ENCODE measurements at places on chromosomes 6 and 20. TPM values are rescaled to one million over a fixed set of nuclear protein-coding genes. Genes with fewer than 3 reads are reported as not detected.

DNA sequence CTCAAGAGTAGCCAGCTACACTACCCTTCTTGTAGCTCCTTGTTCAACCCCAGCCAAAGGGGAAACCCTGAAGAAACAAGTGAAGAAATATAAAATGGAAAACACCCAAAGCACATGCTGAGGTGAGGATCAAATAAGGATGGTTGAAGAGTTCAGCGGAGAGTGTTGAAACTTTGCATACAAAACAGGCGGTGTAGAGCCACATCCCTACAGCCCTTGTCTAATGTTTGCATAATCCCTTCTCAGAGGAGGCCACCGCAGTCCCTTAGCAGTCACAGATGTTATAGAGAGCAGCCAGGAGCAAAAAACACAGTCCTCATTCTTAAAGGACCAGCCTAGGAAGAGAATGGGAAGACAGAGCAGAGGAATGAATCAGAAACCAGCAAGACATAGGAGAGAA lies 350.7 kb upstream of the SASH1 start:
- no peak for DNase-seq

DNA sequence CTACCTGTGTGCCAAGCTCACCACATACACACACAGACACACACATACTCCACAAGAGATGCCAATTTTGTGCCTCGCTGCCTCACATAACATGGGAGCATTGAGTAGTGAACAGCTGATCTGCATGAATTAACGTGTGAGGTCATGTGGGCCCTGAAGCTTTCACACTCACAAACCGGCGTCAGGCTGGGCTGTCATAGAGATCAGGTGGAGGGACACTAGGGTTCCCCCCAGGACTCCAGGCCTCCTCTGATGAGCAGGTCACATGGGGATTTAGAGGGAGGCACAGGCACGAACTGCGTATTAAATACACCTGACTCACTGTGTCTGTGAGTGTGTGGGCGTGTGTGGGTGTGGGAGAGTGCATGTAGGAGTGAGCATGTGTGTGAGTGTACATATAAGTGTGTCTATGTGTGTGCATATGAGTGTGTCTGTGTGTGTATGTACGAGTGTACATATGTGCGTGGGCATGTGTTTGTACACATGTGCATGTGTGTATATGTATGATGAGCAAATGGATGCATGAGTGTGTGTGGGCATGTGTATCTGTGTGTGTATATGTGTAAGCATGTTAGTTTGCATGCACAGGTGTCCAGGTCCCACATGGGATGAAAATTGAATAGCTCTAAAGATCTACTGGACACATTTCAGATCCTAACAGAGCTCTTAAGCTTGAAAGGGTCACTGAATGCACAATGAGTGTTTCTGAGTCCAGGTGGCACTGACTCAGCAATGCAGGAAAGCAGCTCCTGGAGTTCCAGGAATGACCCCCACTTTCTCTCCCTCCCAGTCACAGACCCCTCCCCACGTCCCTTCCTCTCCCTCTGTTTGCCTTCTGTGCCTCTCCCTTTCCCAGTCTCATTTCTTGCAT lies 336.6 kb downstream of the PREX1 start:
- DNase-seq, result no peak

GRCh38 chr20:25288291-25289181 lies 40.7 kb downstream of the PYGB start:
- DNase-seq, result no peak

- DNase-seq, result no peak
These were observed 15.3 kb upstream of the COL12A1 start for GRCh38 chr6:75221116-75221515.

DNA sequence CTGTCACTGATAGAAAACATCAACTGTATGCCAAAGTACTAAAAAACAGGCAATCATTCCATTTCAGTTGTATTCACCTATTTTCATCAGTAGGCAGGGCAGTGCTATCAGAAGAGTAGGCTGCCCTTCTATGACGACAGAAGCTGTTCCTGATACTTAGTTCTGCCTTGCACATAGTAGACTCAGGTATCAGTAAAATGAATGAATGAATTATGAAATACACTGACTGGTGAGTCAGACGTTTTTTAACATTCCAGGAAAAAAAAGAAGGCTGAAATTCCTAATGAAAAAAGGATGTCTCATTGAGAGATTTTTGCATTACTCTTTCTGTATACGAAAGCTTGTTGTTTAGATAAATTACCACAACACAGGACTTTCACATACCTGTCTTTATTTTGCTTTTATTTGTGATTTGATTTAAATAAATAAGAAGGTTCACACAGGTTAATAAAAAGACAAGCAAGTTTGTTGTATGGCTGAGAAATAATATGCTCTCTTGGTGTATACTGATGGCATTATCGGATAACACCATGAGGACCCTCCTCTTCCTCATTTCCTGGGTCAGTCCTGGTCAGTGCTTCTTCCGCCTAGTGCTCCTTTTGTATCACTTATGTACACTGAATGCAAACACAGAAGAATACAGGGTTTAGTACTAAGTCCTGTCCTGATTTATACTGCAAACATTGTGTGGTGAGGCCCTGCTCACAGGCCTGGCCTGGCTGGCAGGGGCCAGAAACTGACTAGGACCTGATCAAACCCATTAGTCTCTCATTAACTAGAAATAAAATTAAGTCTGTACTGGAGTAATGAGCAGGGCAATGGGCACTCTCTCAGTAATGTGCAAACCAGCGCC lies 39.4 kb upstream of the SPDEF start:
- no peak for DNase-seq

- DNase-seq, result no peak
These were observed 78.1 kb downstream of the MMUT start for GRCh38 chr6:49384904-49385303.

DNA sequence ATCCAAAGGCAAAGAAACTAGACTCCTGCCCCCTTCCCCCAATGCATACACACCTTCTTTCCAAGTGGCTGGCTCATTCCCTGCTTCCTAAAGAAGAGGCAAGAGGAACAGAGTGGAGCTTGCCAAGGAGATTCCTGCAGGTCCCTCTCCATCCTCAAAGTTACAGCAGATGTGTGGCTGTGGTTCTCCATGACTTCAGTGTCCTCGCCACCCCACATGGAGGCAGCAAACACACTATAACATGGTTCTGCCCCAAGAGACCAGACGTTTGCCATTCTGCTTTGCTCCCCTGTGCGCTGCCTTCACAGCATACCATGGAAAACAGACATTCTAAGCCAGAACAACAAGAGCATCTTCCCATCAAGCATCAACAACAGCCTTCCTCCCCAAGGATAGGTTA lies 84.4 kb downstream of the BACH2 start:
- DNase-seq, result no peak

GRCh38 chr20:2131366-2131765 lies 29.7 kb downstream of the STK35 start:
- no peak for DNase-seq

GRCh38 chr6:131488780-131489179 lies 84.2 kb upstream of the ARG1 start:
- DNase-seq, result no peak

SUPT3H gene
- 8.1 TPM for total RNA-seq

IL20RA gene
- 12.2 TPM for total RNA-seq

All from mucosa of descending colon (tissue), 3 donors.